ENCODE measurements at places on chromosomes 12 and 14.
A peak's percentile ranks its signal among the peaks of the same experiment; 100 is the strongest.

DNA sequence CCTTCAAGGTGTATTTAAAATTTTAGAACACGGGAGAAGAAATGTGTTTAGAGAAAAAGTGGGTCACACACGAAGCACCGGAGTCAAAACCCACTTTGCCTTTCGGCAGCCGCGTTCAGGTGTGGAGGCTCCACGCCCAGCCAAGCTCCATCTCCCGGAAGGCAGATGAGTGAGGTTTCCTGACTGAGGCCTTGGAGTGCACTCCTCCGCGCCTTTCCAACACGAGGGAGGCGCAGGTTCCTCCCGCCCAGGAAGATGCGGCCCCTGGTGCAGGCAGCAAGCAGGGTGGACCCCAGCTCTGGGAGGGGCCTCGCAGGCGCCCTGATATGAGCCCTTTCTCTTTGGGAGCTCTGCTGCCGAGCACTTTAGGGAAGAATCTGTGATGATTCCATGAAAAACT is 22.5 kb downstream of the MTA1 start:
- DNase-seq: no peak

- no peak for DNase-seq
These were observed 30.4 kb downstream of the DLGAP5 start for GRCh38 chr14:55160989-55161388.

DNA sequence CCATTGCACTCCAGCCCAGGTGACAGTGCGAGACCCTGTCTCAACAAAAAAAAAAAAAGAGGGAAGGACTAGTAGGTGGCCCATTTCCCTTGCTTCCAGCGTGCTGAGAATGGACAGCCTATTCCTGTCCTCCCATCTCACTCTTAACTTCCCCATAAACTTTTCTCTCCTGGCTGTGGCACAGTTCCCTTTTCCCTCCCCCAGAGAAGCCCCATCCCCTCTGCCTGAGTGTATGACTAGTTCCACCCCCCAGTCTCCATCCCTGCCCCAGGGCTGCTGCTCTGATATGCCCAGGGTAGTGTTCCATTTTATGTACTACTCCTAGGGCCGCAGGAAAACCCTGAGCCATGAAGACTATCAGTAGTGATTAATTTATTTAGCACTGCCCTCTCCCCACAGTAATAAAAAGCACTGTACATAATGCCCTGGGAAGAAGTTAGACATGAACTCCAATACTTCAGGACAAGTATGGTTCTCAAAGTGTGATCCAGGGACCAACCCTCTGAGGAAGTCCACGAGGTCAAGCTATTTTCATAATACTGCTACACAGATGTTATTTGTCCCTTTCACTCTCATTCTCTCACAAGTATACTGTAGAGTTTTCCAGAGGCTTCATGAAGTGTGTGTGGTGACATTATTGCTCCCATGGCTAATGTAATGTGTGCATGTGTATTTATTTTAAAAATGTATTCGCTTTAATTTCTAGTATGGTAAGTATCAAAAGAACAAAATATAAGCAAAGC is 11.5 kb upstream of the CHD4 start:
- no peak for DNase-seq

DNA sequence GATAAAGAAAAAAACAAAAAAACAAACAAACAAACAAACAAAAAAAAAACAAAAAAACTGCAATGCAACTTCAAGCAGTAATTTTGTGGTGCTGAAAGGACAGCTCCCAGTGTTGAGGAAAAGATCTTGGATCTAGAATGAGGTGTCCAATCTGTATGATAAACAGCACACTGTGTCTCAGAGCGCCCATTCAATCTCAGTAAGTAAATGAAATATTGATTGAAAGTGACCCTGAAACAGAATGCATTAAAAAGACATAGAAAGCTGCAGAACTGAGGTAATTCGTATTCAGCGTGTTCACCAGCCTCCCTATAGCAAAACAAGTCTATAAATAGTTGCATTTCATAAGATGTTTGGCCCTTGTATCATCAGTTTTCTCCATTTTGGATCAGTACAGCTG is 153.0 kb downstream of the NOVA1 start:
- DNase-seq: no peak

DNA sequence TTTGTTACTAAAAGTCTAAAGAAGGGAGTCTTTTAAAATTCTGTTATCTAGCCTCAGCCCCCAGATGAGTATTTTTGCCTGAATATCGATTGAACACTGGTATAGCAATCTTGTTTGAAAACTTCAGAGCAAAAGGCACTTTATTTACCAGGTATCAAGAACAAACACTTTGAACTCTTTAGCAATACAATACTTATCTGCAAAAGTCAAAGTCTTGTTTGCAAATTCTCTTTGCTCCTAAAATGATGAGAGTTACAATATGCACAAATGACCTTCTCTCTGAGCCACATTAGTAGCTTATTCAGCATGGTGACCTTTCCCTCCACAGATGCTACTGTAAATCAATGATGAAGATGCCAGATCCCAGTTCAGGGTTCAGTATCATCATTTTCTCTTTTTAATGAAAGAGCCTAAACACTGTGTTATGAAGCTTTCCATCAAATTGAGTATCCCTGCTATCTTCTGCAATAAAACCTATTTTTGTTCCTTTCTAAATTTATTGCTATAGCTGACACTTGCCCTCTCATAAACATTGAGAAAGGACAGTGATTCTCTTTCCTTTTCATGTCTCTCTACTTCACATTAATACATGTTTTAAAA is 752.7 kb upstream of the MGAT4C start:
- DNase-seq: no peak

DNA sequence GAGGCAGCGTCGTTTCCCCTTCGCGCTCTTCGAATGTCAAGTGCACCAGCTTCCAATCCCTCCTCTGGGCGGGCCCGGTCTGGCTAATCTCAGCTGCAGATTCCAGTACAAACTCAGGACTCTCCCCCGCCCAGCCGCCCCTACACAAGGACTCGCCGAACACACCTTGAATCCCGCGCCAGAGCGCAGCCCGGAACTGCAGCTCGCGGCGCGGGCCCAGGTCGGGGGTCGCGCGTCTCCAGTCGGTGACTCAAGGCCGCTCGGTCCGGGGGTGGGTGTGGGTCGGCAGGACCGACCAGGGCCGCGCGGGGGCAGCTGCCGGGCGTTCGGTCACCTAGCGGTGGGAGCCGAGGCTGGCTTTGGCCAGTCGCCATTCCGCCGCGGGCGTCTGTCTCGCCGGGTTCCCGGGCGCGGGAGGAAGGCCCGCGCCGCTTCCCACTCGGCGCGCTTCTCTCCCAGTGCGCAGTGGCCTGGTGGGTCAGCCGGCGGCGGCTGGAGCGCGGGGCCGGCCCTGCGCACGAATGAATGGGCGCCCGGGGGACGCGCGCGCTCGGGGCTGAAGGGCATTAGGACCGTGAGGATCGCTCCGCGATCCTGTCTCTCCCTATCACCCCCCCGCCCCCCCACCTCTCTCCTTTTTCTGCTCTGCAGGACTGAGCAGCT is at the start of gene GALNT16:
TSS of gene GALNT16 (plus strand) at position 632 of the 663 bp plus-strand sequence. CDS start 133 bp downstream, outside the sequence.
- DNase-seq: no peak

DNA sequence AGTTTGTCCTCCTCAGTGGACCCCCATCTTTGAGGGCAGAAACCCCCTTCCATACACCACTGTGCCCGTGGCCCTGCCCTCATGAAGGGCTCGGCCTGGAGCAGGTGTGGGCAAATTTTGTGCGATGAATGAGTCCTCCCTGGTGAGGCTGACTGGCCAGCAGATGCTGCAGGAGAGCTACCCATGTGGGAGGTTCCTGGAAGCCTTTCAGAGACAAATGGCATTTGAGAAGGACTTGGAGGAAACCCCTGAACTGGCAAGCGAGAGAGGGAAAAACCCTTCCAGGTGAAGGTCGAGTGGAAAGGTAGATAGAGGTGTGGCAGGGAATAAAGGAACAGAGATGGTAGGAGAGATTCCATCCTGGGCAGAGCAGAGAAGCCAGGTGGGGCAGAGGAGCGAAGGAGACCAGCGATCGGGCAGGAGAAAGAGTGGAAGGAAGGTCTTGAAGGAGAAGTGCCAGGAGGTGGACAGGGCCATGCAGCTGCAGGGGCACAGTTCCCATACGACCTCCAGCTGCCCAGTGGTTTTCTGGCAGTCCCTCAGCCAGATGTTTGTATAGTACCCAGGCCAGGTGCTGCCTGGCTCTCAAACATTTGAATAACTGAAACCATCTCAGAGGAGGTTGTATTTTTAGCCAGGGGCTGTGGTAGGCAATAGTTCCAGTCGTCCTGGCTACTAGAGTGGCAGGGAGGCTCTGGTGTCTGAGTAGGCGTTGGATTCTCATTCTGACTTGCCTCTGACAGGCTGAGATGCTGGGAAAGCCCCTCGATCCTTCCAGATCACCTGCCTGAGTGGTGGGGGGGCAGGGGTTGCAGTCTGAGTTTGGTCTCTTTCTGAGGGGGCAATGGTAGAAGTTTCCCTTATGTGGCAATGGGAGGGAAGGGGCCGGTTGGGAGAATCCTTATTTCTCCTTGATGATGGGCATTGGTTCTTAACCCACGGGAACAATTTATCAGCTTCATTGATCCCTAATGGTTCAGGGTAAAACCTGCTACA is 40.1 kb downstream of the FBXL14 start:
- DNase-seq: no peak

DNA sequence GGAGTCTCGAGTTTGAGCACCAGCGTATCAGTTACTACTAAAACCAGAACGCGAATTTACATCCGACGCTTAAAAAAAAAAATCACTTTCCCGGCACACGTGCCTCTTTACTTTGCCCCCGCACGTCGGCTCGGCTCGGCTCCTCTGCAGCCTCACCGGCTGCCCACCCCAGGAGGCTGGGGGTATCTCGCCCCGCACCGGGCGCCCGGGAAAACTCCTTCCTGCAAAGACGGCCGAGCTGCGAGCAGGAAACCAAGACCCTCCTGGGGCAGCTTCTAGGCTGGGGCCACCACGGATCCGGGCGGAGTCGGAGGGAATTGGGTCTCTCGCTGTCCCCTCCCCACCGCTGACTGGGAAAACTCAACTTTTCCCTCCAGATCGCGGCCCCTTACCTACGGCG is 610 bp downstream of the VSIG10 start:
- peak; percentile 3 for DNase-seq

- no peak for DNase-seq
These were observed 521.2 kb upstream of the TBX3 start for GRCh38 chr12:115204957-115205754.

DNA sequence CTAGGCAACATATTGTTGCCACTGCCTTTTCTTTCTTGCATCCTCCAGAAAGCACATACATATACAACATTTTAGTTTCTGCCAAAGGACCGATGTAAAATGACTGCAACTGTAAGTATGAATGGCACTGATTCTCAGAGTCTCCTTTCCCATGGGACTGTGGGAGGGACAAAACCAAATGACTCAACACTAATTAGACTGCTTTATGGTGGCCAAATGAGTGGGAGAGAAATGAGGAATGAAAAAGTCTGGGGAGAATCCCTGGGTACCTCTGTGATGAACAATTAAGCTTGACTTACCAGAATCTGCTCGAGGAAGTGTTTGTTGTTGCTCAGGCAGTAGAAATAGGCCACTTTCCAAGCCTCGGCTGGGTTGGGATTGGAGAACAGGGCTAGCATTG is 10.1 kb downstream of the ZFYVE26 start:
- DNase-seq: no peak

DNA sequence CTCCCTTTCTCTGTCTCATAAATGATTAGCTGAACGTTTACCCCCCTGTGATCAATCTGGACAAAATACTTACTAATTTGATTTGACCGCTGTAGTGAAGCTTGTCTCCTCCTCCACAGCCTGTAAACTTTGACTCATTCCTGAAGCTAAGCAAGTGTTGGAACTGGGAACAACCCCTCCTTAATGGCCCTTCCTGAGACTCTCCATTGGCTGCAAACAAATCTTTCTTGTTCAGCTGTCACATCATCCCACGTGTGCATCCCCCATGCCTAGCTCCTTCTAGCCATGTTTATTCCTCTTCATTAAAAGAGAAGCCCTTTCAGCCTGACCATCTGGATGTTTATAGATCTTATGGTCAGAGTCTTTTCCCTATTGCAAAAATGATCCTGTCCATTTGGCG is 281.2 kb downstream of the RGS6 start:
- DNase-seq: no peak

DNA sequence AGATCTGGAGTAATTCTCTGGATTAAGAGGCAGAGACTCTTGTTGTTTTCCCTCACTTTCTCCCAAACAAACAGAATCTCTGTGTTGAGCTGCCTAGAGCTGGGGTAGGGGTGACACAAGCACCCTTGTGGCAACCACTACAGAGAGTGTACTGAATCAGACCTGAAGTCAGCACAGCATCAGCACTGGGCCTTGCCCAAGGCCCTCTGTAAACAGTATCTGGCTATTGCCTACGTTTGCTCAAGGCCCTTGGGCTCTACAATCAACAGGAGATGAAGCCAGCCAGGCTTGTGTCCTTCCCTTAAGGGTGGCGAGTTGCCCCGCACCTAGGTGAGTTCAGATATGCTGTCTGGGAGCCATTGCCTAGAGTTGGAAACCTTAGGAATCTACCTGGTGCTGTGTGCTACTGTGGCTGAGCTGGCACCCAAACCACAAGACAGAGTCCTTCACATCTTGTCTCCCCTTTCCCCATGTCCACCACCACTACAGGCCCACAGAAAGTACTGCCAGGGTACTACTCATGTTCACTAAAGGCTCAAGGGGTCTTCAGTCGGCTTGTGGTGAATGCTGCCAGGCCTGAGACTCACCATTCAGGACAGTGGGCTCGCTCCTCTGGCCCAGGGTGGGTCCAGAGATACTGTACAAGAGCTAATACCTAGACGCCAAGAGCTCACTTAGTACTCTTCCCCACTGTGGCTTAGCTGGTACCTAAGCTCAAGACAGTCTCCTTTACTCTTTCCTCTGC is 206.8 kb downstream of the SYNE2 start:
- DNase-seq: no peak

DNA sequence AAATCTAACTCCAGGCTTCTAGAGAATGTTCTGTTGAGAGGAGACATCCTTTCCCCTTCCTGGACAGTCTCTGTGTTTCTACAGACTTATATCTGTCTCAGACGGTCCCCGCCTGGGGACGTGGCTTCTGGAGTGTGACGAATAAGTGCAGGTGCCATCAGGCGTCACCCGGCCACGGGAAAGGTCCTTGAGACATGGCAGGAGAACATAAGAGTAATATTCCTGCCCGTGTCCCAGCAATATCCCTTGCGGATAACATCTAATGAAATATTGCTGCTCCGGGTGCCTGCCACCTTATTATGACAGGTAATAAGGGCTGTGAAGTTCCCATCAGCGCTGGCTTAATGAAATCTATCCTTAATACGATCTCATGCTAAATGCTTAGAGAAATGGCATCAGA is 139.6 kb downstream of the PIWIL1 start:
- no peak for DNase-seq
